ENCODE measurements at places on chromosomes 4 and X.

- DNase-seq, result no peak
Observed at GRCh38 chr4:5639556-5639955, 68.8 kb downstream of the EVC2 start.

GRCh38 chr4:82033862-82034261 lies 339.9 kb downstream of the HNRNPD start:
- DNase-seq, result no peak

DNA sequence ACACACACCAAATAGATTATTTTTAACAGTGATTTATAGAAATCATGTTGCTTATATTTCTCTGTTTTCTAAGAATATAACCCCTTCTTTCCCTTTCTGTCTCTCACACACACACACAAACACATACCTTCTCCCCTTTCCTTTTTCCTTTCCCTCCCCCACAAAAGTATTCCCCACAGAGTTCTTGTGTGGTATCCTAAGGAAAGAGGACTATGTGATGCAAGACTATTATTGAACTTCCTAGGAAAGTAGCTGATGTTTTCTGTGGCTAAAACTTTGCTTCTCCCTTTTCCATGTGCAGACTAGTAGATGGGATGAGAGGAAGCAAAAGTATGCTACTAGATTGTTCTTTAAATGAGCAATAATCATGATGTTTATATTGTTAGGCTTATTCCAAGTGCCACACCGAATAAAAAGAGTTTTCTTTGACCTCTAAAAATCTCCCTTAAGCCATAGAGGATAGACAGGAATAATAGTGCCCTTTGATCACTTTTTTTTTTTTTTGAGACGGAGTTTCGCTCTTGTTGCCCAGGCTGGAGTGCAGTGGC lies 38.7 kb downstream of the CPEB2 start:
- peak; percentile 29 for DNase-seq

DNA sequence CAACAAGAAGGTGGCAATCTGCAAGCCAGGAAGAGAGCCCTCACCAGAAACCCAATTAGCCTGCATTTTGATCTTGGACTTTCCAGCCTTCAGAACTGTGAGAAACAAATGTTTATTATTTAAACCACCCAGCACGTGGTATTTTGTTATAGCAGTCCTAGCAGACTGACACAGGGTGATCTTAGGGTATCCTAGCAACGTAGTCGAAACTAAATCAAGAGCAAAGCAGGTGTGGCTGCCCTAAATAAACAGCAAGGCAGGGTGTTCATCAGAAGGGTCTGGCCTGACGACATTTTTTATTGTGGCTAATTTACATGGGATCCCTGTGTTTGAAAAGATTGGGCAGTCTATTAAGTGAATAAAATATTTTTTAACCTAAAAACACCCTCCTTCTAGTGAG lies 198.8 kb downstream of the VEGFC start:
- DNase-seq, result no peak

- DNase-seq, result no peak
Observed at GRCh38 chrX:41881166-41881565, 42.2 kb downstream of the CASK start.

- DNase-seq, result no peak
Observed at GRCh38 chrX:68419975-68420374, 13.3 kb downstream of the OPHN1 start.

GRCh38 chr4:188032583-188032982 lies 37.0 kb downstream of the ZFP42 start:
- no peak for DNase-seq

GRCh38 chrX:48530736-48531135 lies 8.8 kb upstream of the TBC1D25 start:
- no peak for DNase-seq

DNA sequence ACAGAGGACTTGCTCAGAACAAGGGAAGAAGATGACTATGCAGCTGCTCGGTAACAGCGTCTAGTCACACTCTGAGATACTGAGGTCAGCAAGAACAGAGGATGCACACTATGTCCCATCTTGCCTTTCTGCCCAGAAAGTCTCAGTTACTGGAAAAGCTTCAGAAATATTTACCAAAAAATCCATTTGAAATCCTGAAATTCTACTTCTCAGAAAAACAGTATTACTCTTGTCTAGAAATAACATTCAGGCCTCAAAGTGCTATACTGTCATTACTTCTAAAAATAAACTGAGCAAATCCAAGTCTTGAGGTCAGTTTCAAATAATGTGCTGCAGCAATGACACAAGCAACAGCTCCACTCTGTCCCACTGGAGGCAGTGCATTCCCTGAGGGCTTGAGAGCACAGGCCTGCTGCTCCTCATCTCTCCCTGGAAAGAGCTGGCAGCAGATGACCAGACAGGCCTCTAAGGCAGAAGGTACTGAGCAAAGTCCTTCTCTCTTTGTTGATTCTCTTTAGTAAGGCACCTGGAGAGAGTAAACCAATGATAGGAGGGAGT lies 76.9 kb downstream of the CAMK2D start:
- DNase-seq, result peak; percentile 80

DNA sequence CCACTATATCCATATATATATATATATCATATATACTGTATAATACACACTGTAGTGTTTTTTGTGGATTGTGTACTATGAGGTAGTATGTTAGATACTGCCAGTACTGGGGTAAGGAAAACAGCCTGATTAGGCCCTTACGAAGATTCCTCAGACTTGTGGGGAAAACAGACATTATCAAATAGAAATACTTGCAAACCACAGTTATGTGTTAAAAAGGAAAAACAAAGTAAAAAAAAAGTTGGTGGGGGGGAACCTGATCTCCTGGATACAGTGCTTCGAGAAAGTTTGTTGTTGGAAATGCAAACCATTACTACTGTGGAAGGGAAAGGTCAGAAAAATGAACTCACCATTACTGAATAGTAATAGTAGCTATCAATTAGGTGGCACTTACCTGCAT lies 53.0 kb downstream of the PKD2 start:
- no peak for DNase-seq

GRCh38 chrX:7028246-7028645 lies 119.3 kb upstream of the STS start:
- peak; percentile 1 for DNase-seq

DNA sequence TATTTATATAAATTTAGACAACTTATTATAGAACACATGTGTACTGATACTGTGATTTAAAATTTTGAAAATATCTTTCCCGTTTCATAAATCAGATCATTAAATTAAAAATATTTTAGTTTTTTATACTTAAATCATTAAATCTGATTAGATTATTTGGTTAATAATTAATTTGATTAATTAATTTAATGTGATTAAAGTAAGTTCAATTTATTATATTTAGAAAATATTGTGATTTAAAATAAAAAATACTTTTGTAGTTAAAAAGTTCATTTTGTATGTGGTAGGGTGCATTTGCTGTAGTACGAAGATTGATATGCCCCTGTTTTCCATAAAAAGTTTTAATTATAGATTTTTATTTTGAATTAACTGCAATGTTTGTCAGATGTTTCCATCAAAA lies 1323.4 kb downstream of the RAPGEF2 start:
- no peak for DNase-seq

DNA sequence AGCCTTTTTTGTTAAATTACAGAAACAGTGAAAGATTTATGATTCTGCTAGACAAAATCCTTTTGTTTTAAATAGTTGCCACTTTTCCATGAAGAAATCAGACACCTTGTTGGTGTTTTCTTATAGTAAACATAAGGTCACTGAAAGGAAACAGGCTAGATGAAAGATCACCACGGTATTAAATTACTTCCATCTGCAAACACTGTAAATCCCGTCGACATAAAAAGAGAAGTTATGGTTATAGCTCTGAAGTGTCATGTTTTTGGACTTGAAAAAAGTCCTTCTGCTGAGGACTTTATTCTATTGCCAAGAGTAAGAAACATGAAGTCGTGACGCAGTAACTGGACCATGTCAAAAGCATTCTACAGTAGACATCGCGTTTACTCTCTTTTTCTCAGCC lies 567.6 kb upstream of the SLIT2 start:
- DNase-seq, result no peak

DNA sequence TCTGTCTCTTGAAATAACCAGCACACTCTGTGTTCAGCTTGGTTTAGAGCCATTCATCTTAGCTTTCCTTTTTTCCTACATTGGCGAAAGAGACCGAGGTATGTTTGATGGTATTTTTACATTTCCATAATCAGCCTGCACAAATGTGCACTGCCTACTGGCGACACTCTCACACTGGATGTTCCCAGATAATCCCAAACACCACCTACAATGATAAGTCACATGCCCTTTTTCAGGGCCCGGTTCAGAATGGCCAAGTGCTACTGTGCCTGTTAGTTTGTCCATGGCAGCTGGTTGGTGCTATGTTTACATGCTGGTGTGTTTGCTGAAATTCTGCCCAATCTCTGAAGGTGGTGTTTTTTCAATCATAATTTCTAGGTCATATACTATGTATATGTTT lies 80.8 kb upstream of the NR3C2 start:
- no peak for DNase-seq

DNA sequence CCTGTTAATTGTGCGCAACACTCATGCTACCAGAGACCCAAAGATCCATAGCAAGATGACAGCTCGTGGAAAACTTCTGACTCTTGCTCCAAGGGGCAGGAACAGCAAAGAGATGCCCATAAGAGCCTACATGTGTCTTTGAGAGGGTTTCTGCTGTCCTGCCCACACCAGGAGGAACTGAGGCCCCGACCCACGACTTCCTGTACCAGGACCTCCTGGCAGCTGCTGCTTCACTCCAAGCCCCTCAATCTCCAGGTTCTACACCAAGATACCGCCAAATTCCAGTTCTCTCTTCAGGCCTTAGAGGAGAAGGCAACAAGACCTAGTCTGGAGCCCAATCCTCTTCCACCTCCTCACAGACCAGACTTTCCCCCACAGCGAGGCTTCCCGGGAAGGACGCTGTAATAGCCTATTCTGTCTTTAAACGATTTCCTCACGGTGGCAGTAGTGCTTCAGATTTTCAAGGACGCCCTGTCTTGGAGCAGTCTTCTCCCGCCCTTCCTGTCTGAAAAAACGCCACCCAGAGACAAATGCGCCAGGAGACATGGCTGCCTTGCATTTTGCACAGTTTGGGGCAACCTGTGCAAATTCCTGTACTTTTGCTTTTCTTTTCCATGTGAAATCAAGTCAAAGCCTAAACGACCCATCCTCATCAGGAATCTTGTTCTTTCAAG lies 230.2 kb upstream of the STK26 start:
- DNase-seq, result no peak

DNA sequence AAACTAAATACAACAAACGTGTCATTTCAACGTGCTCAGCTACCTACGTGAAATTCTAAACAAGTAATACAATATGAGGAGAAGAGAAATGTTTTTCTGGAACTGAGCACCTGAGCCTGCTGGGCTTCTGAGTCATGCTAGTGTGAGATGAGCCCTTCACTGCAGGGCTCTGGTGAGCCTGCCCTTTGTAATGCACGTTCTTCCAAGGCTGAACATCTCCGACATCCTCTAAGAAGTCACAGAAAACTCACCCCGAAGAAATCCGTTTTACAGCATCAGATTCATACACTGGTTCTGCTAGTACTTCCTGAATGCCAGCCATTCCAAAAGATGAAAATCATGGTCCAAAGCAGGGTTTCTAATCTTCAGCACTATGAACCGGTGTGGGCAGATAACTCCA lies 157.1 kb downstream of the AMELX start:
- DNase-seq, result no peak

DNA sequence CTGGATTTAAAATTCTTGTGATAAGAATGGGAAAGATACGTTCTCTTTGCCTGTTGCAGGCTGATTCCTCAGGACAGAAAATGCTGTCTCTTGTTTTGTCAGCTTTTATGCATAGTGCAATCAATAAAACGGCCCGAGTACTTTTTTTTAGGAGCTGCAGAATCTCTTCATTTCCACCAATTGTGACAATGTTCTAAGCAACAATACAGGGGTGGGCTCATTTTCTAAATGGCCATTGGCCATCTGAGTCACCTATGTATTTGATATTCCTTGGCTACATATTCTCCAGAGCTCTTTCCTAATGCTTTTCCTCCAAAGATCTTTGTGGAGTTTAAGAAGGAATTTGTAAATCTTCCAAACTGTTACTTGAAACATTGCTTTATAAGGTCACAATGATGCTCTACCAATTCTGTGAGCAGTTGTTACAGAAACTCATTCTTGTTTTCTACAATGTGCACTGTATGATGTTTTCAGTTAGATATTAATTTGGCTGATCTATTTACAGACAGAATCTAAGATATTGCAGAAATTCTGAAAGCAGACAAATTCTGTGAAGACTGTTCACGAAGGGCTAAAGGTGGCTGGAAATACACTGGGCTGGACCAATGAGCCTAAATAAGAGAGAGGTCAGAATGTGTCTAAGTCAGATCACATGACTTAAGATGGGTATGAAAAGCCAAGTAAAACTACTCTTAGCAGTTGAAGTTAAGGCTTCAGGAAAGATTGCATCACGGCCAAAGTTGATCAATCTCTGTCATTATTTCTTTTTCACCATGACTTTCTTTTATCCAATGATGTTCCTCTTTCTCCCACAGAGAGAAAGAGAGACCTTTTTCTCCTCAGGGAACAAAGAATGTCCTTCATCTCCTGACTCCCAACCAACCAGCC lies 33.4 kb downstream of the TAPT1 start:
- peak; percentile 54 for DNase-seq

GRCh38 chrX:49610718-49611310 lies 12.0 kb downstream of the GAGE1 start:
- DNase-seq, result no peak

- DNase-seq, result no peak
Observed at GRCh38 chrX:37854148-37854547, 6.8 kb upstream of the DYNLT3 start.

DNA sequence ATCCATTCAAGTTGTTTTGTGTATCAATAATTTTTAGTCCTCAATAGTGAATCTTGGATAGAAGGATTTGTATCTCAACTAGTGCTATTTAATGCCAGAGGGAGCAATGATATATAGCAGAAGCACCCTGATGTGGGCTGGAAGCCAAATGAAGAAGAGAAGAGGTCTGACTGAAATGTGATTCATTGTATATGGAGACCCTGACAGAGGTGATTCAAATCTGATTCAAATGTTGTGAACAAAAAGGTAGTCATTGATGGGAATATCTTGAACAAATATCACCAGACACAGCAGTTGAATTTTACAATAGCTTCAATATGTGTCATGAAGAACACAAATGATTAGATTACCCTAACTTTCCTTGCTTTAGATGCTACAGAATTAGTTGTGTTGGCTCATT lies 27.5 kb upstream of the SULT1B1 start:
- DNase-seq, result no peak

GRCh38 chrX:11558972-11559371 lies 106.7 kb downstream of the ARHGAP6 start:
- no peak for DNase-seq

DNA sequence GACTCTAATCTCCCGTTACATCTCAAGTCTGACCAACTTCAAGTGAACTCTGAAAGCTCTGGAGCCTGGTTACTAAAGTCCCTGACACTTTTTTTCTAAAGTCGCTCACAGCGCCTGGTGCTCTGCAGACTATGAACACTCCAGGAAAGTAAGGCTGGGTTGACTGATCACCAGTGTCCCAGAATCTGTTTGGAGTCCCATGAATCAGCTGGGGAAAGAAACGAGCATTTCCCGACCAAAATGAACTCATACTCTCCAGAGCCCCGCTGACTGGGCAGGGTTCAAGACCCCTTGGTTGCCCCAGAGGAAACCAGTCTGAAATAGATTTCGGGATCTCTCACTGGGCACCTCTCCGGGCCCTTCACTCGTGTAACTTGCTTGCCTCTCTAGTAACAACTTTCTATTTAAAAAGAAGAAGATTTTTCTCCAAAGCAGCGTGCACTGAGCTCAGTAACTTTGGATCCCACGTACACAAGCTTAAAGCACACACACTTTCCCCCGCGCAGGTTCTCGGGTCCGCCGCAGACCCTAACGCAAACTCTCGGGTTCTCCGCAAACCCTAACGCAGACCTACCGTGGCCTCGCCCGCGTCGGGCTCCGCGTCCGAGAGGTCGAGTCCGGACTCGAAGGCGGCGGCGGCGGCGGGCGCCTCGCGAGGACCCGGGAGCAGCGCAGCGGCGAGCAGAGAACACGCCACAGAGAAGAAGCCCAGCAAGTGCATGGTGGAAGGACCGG lies 964 bp downstream of the VEGFC start:
- DNase-seq, result peak; percentile 50
